Breast epithelium (tissue), 4 donors: ENCODE measurements at places on chromosomes 4 and X. TPM values are rescaled to one million over a fixed set of nuclear protein-coding genes. Genes with fewer than 3 reads are reported as not detected.

DNA sequence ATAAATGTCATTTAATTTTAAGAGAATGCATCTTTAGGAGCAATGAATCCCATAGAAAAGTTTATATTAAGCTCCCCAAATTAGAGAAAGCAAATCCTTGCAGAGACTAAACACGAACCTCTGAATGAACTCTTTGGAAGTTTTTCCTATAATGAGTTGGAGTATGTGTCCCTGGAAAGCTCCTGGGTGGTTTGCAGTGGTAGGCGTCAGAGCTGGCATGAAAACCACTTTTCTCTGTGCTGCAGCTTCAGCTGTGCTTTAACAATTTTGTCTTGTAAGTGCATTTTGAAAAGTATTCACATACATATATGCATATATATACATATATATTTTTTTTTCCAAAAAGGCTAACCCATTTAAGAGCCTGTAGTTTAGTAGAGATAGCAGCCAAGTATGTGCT lies 148.7 kb upstream of the TBC1D9 start:
- H3K27me3 ChIP-seq = no peaks in the 10 kb centered on the region
- no peak for DNase-seq
- no peaks in the 10 kb centered on the region for H3K4me1 ChIP-seq
- H3K36me3 ChIP-seq = no peaks in the 10 kb centered on the region

GRCh38 chr4:113827285-113827684 lies 65.7 kb upstream of the CAMK2D start:
- no peak overlapping the region for H3K27ac ChIP-seq
- no peak for DNase-seq
- no peaks in the 10 kb centered on the region for H3K36me3 ChIP-seq
- no peaks in the 10 kb centered on the region for H3K4me1 ChIP-seq
- no peaks in the 10 kb centered on the region for H3K27me3 ChIP-seq

The TCEAL6 gene
- total RNA-seq = not detected

GRCh38 chrX:1178580-1179057 lies 33.8 kb downstream of the CRLF2 start:
- no peaks in the 10 kb centered on the region for H3K4me1 ChIP-seq
- no peaks in the 10 kb centered on the region for H3K36me3 ChIP-seq
- no peak for DNase-seq
- H3K27me3 ChIP-seq = no peaks in the 10 kb centered on the region
- no peak overlapping the region for H3K27ac ChIP-seq
- no peak overlapping the region for H3K4me3 ChIP-seq

The CTAG1A gene
- not detected for total RNA-seq

The ADH7 gene
- total RNA-seq = not detected

The CCKAR gene
- total RNA-seq = not detected

GRCh38 chrX:15619053-15619755 lies 18.4 kb upstream of the ACE2 start:
- peak overlapping the region; percentile 46 for H3K27ac ChIP-seq
- no peaks in the 10 kb centered on the region for H3K4me1 ChIP-seq
- no peaks in the 10 kb centered on the region for H3K36me3 ChIP-seq

The STATH gene
- not detected for total RNA-seq

The STPG2 gene
- total RNA-seq = 3.8 TPM

The CCDC110 gene
- 1.3 TPM for total RNA-seq

DNA sequence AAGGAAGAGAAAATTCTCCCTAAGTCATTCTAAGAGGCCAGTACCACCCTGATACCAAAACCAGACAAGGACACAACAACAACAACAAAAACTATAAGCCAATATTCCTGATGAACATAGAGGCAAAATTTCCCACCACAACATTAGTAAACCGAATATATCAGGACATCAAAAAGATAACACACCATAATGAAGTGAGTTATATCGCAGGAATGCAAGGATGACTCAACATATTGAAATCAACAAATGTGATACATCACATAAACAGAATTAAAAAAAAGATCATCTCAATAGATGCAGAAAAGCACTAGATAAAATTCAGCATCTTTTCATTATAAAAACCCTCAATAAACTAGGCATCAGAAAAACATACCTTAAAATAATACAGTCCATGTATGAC lies 1844.4 kb upstream of the PCDH10 start:
- no peaks in the 10 kb centered on the region for H3K36me3 ChIP-seq
- no peak for DNase-seq
- no peak overlapping the region for H3K4me3 ChIP-seq
- H3K27ac ChIP-seq = no peak overlapping the region

GRCh38 chr4:32631831-32632230 lies 1911.7 kb downstream of the PCDH7 start:
- H3K36me3 ChIP-seq = no peaks in the 10 kb centered on the region
- no peak for DNase-seq
- H3K4me1 ChIP-seq = no peaks in the 10 kb centered on the region
- H3K27me3 ChIP-seq = no peaks in the 10 kb centered on the region
- no peak overlapping the region for H3K27ac ChIP-seq

The TMEM164 gene
- total RNA-seq = 56.5 TPM

The GCNA gene
- total RNA-seq = 2.3 TPM

- DNase-seq = no peak
- no peaks in the 10 kb centered on the region for H3K27me3 ChIP-seq
- no peak overlapping the region for H3K27ac ChIP-seq
- H3K4me1 ChIP-seq = no peaks in the 10 kb centered on the region
Observed at GRCh38 chr4:23234018-23234417, 541.3 kb downstream of the GBA3 start.

- H3K36me3 ChIP-seq = no peaks in the 10 kb centered on the region
- peak overlapping the region; percentile 37 for H3K27ac ChIP-seq
- H3K4me1 ChIP-seq = no peaks in the 10 kb centered on the region
- DNase-seq = no peak
- no peak overlapping the region for H3K4me3 ChIP-seq
Observed at GRCh38 chr4:154367659-154368058, 123.9 kb downstream of the DCHS2 start.

- DNase-seq = peak; percentile 87
- H3K4me1 ChIP-seq = peaks cover 12% of the 10 kb centered on the region
- H3K27ac ChIP-seq = peak overlapping the region; percentile 60
- no peak overlapping the region for H3K4me3 ChIP-seq
- H3K36me3 ChIP-seq = no peaks in the 10 kb centered on the region
- no peaks in the 10 kb centered on the region for H3K27me3 ChIP-seq
Observed at GRCh38 chr4:7978489-7978888, 38.8 kb upstream of the AFAP1 start.

GRCh38 chrX:11097933-11098332 lies 13.2 kb upstream of the HCCS start:
- DNase-seq = no peak
- H3K27me3 ChIP-seq = no peaks in the 10 kb centered on the region
- H3K4me3 ChIP-seq = no peak overlapping the region
- no peaks in the 10 kb centered on the region for H3K4me1 ChIP-seq

The CTAG2 gene
- total RNA-seq = not detected

The AMTN gene
- not detected for total RNA-seq

The CXCR3 gene
- total RNA-seq = not detected

GRCh38 chrX:19592952-19593351 lies 77.6 kb upstream of the MAP3K15 start:
- H3K27me3 ChIP-seq = peaks cover 17% of the 10 kb centered on the region
- no peak overlapping the region for H3K4me3 ChIP-seq
- H3K4me1 ChIP-seq = no peaks in the 10 kb centered on the region
